Activated CD4-positive, alpha-beta T cell treated with anti-CD3 and anti-CD28 coated beads for 48 hours (primary cell): ENCODE measurements at places on chromosomes 6 and 20.

GRCh38 chr20:14726591-14726990, 389.2 kb upstream of the FLRT3 start:
- DNase-seq = no peak

- peak; percentile 88 for DNase-seq
Observed at GRCh38 chr20:51531141-51531710, 11.3 kb downstream of the NFATC2 start.

GRCh38 chr20:50572938-50573777, 63.0 kb downstream of the PTPN1 start:
- no peak for DNase-seq

DNA sequence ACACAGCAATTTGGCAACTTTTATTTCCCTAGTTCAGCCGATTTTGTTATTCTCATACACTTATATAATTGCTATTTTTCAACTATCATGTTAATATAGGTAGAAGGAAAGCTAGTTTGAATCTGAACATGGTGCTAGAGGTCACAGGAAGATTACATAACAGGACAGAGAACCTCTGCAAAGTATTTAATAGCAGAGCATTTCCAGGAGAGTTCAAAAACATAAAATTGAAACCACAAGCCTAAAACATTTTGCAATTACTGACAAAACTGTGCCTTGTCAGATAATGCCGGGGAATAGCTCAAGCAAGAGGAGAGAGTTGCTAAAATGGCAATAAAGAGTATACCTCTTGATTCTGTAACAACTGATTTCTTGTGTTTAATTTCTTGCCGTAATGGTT, 70.8 kb downstream of the TFAP2B start:
- no peak for DNase-seq

DNA sequence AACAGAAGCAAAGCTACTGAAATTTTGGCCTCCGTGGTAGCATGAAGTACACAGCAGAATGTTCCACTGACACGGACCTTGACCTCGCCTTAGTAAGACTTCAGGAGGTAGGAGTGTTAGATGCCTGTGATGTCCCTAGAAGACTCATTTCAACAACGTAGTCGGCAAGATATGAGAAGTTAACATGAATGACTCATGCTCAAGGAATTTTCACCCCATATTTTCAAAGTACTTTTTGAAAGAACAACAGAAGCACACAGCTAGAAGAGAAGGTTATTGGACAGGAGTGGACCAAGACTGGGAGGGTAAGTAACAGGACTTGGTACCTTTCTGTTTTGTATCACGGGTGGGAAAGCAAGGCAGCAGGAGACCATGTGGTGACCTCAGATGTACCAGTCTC, 78.0 kb downstream of the DZANK1 start:
- DNase-seq = no peak

- DNase-seq = no peak
Observed at GRCh38 chr6:43759907-43760206, 10.2 kb upstream of the VEGFA start.

GRCh38 chr6:147768969-147769368, 260.5 kb downstream of the SAMD5 start:
- no peak for DNase-seq

GRCh38 chr6:56694002-56694401, 51.3 kb upstream of the DST start:
- DNase-seq = no peak

GRCh38 chr20:4190792-4191519, 175.6 kb upstream of the RNF24 start:
- DNase-seq = no peak

DNA sequence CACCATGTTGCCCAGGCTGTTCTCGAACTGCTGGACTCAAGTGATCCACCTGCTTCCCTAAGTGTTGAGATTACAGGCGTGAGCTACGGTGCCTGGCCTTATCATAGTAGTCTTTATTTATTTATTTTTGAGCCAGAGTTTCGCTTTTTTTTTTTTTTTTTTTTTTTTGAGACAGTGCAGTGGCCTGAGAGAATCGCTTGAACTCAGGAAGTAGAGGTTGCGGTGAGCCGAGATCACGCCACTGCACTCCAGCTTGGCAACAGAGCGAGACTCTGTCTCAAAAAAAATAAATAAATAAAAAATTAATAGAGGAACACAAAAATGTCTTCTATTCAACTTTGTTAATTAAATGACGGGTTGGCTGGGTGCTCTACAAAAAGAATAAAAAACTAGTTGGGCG, 12.9 kb downstream of the MAPRE1 start:
- no peak for DNase-seq

DNA sequence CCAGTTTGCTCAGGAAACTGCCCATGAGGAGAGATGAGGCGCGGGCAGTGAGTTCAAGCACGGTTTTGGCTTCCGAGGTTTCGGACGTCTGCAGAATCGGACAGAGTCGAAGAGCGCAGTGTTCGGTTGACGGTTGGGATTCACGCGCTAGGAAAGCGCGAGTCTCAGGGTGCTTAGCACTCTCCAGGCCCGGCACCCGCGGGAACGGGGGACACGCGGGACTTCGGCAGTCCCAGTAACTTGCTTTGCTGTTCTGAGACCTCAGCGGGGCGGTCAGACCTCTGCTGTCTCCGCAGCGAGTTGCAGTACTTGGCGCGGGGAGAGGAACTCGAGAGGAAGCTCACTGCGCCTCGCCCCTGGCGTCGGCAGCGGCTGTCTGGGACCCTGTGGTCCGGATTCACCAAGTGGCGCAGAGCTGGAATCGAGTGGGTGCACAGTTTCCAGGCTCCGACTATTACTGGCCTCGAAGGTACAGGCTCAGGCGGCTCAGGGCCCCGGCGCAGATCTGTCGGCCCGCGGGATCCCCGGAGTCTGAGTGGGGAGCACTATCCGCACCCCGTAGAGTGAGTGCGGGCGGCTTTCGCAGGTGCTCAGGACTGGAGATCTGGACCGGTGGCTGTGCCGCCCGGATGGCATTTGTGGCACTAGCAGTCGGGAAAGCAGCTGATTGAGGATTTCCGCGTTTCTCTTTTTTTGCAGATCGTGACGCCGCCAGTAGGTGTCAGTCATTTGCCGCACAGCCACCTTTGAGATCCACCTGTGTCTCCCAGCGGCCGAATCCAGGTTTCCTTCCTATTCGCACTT, at the start of gene POM121L2:
Gene POM121L2 (minus strand): TSS at position 128 of the 804 bp plus-strand sequence. CDS start 103 bp downstream, at position 25.
- peak; percentile 71 for DNase-seq

- no peak for DNase-seq
Observed at GRCh38 chr6:98824902-98825599, 9.3 kb upstream of the POU3F2 start.

GRCh38 chr20:46682063-46682821, 7.0 kb downstream of the TP53RK start:
- DNase-seq = no peak

DNA sequence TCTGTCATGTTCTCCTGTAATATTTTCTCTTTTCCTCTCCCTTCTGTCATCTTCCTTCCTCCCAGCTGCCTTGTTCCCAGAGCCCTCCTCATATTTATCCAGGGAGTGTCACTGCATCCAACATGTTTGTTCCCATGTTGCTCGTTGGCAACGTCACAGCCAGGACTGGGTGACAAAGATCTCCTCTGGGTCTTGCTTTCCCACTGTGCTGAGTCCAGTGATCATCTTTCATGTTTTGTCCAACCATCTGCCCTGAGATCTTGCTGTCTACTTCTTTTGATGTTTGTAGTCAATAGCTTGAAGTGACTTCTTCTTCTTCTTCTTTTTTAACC, 26.6 kb downstream of the FARS2 start:
- no peak for DNase-seq

DNA sequence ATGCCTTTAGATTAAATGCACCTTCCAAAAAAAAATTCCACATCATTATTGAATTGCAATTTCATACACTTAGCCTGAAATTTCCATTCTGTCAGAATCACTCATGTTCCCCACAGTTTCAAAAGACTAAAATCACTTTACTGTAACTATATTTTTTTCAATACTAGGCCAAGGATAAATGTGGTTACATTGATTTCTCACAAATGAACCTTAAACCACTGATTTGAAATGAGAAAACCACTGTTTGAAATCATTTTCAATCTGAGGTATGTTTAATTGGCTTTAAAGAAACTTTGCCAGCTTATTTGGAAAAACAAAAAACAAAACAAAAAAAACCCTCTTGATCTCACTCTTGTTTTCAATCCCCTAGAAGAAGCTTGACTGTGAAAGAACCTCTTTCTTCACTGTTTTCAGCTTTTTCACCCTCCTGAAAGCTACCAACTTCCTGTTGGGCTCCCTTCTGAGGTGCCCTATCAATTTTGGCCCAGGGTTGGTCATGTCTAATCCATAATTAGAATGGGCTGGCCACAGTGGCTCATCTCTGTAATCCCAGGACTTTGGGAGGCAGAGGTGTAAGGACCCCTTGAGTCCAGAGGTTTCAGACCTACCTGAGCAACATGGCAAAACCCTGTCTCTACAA, 242.5 kb downstream of the ADGRG6 start:
- DNase-seq = no peak

- peak; percentile 63 for DNase-seq
Observed at GRCh38 chr6:166257911-166258318, 50.3 kb downstream of the PRR18 start.

GRCh38 chr6:79239536-79240168, 5.2 kb upstream of the HMGN3 start:
- DNase-seq = no peak

DNA sequence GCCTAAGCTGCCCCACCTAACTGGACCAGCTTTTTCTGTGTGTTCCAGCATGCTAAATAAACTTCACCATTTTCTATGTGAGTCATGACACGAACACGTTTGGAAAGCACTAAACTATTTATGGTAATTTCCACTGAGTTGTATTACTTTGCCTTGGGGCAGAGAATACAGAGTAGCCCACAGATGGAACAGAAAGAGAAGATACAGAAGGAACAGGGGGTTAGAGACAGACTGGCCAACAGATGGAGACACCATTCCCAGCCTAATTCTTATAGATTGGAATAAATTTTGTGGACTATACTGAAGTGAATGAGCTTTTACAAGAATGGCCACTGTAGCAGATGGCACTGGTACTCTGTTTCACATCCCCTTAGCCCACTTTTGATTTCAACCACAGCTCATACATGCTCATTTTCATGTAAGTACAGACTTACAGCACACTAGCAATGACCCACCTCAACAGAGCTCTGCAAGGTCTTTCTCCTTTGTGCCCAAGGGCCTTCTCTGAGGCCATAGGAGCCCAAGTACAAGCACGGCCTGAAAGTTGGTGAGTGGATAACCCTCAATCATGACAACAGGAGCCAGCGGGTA, 13.1 kb upstream of the NT5DC1 start:
- DNase-seq = no peak

GRCh38 chr20:34637245-34638038, 39.5 kb downstream of the PIGU start:
- DNase-seq = no peak

DNA sequence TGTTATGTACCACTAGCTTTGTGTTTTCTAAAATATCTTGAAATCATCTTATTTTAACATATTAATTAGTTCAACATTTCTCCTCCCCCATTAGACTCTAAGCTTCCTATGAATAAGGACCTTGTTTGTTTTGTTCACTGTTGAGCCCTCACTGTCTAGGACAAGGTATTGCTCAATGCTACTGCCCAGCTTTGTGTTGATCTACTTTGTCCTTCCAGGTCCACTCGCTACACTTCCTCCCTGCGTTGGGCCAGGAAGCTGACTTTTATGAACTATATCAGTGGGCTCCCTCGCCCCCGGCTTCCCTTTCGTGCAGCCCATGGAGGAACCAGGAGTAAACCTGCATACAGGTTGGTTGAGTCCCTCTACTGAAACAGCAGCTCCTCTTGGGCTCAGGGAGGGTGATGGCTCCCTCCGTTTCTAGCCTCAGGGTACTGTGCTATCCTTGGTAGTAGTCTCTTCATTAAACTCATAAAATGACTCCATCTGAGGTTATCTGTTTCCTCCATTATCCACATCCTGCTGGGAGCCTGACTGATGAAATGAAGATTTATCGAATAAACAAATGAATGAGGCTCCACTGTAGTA, 272.5 kb downstream of the CLIC5 start:
- no peak for DNase-seq

GRCh38 chr6:113600551-113601339, 256.4 kb upstream of the MARCKS start:
- DNase-seq = no peak

DNA sequence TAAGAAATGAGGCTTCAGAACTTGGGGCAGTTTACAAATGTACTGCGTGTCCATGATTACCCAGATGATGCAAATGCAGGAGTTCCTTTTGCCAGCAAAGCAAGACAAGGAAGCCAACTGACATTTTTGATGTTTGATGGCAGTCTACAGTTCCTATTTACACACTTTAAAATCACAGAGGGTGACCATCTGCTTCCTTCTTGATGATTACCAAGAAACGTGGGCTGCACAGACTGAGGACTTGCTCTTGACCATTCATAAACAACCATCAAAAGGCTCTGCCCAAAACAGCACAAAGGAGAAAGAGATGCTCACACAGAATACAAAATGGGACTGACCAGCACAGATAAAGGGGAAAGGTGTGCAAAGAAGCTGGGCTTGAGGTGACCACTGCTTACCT, 79.8 kb upstream of the TRAF3IP2 start:
- no peak for DNase-seq

GRCh38 chr6:78910010-78910409, 42.7 kb downstream of the IRAK1BP1 start:
- DNase-seq = no peak

- DNase-seq = no peak
Observed at GRCh38 chr6:101202867-101203374, 190.6 kb upstream of the GRIK2 start.

DNA sequence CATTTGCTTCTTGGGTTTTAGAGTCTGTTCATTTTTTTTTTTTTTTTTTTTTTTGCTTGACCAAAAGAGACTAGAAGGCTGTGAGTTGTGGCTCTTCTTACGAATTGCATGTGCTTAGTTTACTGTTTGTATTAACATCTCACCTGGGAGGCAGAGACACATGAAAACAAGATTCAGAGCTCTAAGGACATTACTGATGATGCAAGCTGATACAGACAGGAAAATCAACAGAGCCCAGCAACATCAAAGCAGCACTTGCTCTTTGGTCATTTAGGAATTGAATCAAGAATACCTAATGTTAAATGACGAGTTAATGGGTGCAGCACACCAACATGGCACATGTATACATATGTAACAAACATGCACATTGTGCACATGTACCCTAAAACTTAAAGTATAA, 55.7 kb upstream of the HS3ST5 start:
- DNase-seq = no peak

- DNase-seq = peak; percentile 7
Observed at GRCh38 chr20:5719861-5720403, 30.3 kb upstream of the SHLD1 start.

GRCh38 chr20:43755851-43756250, 29.0 kb upstream of the GTSF1L start:
- no peak for DNase-seq

- DNase-seq = no peak
Observed at GRCh38 chr6:16181439-16182297, 52.8 kb downstream of the MYLIP start.

GRCh38 chr6:153117986-153118879, 12.8 kb downstream of the RGS17 start:
- DNase-seq = no peak

- DNase-seq = peak; percentile 63
Observed at GRCh38 chr6:104940893-104941728, 15.8 kb upstream of the LIN28B start.
